Keratinocyte (primary cell): ENCODE measurements at places on chromosomes 5 and 9.

- no peaks in the 10 kb centered on the region for H3K27me3 ChIP-seq
- DNase-seq = no peak
- H3K4me1 ChIP-seq = peaks cover 19% of the 10 kb centered on the region
- peak overlapping the region; percentile 98 for H3K27ac ChIP-seq
- H3K4me3 ChIP-seq = peak overlapping the region; percentile 94
Measured at GRCh38 chr9:126806336-126806735, 1.5 kb downstream of the ZBTB43 start.

GRCh38 chr9:123615381-123615780 is 259.4 kb downstream of the CRB2 start:
- no peak overlapping the region for H3K4me3 ChIP-seq
- no peaks in the 10 kb centered on the region for H3K36me3 ChIP-seq
- no peaks in the 10 kb centered on the region for H3K27me3 ChIP-seq
- H3K27ac ChIP-seq = no peak overlapping the region
- no peaks in the 10 kb centered on the region for H3K4me1 ChIP-seq

GRCh38 chr9:107969727-107970126 is 480.2 kb upstream of the KLF4 start:
- peaks cover 8% of the 10 kb centered on the region for H3K4me1 ChIP-seq
- no peaks in the 10 kb centered on the region for H3K27me3 ChIP-seq
- H3K36me3 ChIP-seq = no peaks in the 10 kb centered on the region
- H3K27ac ChIP-seq = no peak overlapping the region
- H3K4me3 ChIP-seq = no peak overlapping the region

DNA sequence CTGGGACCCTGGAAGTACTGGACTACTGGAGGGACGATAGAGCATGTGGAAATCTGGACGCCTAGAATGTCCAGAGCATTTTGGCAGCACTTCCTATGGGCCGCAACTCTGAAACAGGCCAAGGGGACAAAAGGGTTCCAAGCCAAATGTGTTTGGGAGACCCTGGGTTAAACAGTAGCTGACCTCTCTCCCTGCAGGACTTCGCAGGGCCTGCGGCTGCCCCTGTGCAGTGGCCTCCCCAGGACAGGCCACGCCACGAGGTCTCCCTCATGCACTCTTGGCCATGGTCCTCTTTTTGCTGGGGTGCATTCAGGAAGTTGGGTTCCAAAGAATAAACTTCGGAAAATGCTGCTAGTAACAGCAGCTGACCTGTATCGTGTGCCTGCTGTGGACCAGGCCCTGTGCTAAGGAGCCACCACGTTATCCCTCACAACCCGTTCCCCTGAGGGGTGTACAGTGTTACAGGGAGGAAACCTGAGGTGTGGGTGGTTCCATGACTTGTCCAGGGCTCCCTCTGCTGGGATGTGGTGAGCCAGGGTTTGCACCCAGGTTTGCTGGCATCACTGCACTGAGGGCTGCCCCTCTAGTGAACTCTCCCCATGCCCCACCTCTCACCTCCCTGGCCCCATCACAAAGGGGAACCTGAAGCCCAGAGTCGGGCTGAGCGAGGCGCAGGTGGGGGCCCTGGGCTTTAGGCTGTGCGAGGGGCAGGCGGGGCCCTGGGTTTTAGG is 79.4 kb downstream of the AMBP start:
- no peak overlapping the region for H3K27ac ChIP-seq
- no peaks in the 10 kb centered on the region for H3K27me3 ChIP-seq
- no peaks in the 10 kb centered on the region for H3K4me1 ChIP-seq
- no peak overlapping the region for H3K4me3 ChIP-seq
- DNase-seq = no peak

DNA sequence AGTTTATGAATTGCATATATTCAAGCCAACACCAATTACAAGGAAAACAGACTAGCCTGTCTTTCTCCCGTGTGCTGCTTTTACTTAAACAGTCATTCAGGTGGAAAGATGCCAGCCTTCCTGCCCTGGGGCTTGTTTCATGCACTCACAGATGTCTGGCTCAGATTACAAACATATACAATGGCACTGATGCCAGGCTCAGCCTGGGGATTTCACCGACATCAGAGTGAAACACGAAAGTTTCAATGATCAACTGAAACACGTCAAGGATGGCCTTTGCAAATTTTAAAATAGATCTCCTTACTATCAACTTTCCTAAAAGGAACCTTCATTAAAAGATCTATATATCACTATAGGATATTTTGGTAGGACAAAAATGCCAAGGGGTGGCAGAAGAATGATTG is 1576.5 kb downstream of the EFNA5 start:
- peak; percentile 36 for DNase-seq
- H3K36me3 ChIP-seq = no peaks in the 10 kb centered on the region
- H3K4me3 ChIP-seq = no peak overlapping the region
- no peaks in the 10 kb centered on the region for H3K27me3 ChIP-seq
- H3K4me1 ChIP-seq = peaks cover 4% of the 10 kb centered on the region

DNA sequence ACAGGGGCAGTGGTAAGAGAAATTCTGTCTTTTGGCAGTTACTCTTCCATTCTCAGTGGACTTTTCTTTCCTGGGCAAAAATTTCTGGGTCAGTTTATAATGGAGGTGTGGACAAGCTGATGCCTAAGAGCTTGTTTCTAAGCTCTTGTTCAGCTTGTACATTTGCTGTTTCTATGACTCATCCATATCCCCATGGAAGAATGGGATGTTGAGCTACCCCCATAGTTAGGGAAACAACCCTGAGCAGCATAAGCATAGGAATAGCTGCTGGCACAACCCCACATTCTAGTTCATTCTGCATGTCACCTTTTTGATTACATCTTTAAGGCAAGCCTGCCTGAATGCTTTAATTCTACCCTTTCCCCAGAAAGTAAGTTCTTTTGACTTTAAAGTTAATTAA is 173.3 kb downstream of the PSAT1 start:
- no peaks in the 10 kb centered on the region for H3K36me3 ChIP-seq
- no peak overlapping the region for H3K4me3 ChIP-seq
- H3K4me1 ChIP-seq = no peaks in the 10 kb centered on the region
- DNase-seq = no peak
- no peak overlapping the region for H3K27ac ChIP-seq

- no peaks in the 10 kb centered on the region for H3K4me1 ChIP-seq
- no peak for DNase-seq
- no peak overlapping the region for H3K27ac ChIP-seq
- H3K36me3 ChIP-seq = no peaks in the 10 kb centered on the region
- H3K27me3 ChIP-seq = no peaks in the 10 kb centered on the region
- H3K4me3 ChIP-seq = no peak overlapping the region
Measured at GRCh38 chr9:37617832-37618231, 25.4 kb upstream of the TOMM5 start.

- H3K4me1 ChIP-seq = peaks cover 1% of the 10 kb centered on the region
Measured at GRCh38 chr5:177142098-177142611, 8.6 kb downstream of the NSD1 start.

GRCh38 chr9:116096853-116097252 is 56.7 kb upstream of the PAPPA start:
- H3K27ac ChIP-seq = peak overlapping the region; percentile 56
- peaks cover 50% of the 10 kb centered on the region for H3K4me1 ChIP-seq
- no peak for DNase-seq
- no peaks in the 10 kb centered on the region for H3K36me3 ChIP-seq

DNA sequence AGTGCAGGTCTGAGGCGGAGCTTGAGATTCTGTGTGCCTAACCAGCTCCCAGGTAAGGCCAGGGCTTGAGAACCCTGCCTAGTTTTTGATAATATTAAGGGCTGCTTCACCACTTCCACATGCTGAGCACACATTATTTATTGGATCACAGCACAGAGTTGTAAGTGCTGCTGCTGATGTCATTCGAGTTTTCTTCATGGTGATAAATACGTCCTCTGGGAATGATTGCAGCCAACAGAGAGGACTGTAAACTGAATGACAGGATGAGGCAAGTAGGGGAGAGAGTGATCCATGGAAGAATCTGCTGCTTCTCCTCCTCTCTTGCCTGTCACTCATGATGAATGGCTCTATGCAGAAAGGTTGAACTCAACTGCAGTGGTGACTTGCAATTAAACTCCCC is 77.9 kb upstream of the VPS13A start:
- no peak for DNase-seq
- no peak overlapping the region for H3K4me3 ChIP-seq
- no peaks in the 10 kb centered on the region for H3K36me3 ChIP-seq
- no peaks in the 10 kb centered on the region for H3K27me3 ChIP-seq
- H3K27ac ChIP-seq = no peak overlapping the region
